Cortex of kidney (tissue), 1 donor: ENCODE measurements at places on chromosomes 13 and 19.

GRCh38 chr19:30783936-30784335, 411.8 kb downstream of the ZNF536 start:
- no peak for DNase-seq

- DNase-seq, result no peak
Observed at GRCh38 chr13:27347211-27347772, 76.7 kb downstream of the RASL11A start.

GRCh38 chr13:50999641-51000040, 90.0 kb downstream of the RNASEH2B start:
- DNase-seq, result no peak

- no peak for DNase-seq
Observed at GRCh38 chr19:31140717-31141116, 208.5 kb downstream of the TSHZ3 start.

DNA sequence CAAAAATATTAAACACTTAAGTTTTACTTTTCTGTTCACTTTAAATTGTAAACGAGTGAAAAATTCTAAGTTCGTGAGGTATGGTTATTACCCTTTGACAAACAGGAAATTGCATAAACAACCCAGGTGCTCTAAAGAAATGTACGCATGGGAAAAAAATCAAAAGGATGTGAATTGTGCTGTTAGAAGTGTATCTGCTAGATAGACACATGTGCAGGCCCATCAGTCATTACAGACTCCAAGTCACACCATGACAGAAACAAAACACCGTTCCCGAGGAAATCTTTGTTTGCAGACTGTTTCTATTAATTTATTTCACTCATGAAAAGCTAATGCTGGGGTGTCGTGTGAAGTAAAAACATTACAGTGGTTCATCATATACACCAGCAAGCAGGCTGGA, 17.0 kb upstream of the DOCK9 start:
- DNase-seq, result no peak

GRCh38 chr13:50171590-50172282, 156.5 kb downstream of the KCNRG start:
- DNase-seq, result no peak

DNA sequence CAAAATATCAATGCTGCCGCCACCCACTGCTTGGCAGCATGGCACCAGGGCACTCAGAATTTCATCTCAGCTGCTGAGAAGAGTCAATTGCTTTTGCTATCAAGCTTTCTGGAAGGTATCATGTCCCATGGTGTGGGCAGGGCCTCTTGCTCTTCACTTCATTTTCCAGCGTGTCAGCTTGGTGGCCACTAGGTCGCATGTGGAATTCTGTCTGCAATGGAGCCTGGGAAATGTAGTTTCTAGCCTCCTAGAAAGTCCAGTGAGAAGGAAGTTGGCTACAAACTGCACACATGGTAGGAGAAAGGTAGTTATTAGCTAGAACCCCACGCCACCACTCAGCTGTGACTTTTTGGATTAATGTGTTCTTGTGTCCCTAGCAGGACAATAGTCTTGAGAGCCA, 105.3 kb downstream of the MYO16 start:
- no peak for DNase-seq

- no peak for DNase-seq
Observed at GRCh38 chr19:18153556-18154134, 682 bp downstream of the PIK3R2 start.

DNA sequence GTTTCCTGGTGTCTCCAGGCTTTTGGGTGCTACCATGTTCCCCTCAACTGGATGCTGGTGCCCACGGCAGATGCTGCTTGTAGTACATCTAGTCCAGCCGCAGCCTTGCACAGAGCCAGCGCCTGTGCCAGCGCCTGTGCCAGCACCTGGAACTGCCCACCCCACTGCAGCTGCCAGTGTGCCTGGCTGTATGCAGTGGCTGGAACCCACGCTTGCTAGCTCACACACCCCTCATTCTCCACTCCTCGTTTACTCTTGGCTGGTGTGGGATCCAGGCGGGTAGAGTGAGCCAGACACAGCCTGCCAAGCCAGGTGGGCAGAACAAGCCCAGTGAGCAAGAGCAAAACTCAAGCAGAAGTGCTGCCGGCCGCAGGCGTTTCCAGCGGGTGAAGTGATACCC, 428.6 kb downstream of the SLITRK1 start:
- no peak for DNase-seq

DNA sequence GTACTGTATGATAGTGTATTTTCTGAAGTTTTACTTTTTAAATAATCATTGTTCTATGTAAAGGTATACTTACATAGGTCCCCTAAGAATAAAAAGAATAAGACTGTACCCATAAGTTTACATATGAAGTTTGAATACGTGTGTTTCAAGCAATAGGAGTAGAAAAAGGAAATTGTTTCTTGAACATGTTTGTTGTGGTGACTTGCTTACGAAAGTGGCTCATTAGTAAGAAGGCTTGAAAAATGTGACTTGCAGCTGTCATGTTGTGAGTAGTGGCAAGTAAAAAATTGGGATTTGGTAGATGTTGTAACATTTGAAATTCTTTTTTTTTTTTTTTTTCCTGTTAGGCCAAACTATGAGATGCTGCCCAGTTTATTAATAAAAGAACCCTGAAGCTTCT, 203.3 kb downstream of the LMO7 start:
- DNase-seq, result no peak

DNA sequence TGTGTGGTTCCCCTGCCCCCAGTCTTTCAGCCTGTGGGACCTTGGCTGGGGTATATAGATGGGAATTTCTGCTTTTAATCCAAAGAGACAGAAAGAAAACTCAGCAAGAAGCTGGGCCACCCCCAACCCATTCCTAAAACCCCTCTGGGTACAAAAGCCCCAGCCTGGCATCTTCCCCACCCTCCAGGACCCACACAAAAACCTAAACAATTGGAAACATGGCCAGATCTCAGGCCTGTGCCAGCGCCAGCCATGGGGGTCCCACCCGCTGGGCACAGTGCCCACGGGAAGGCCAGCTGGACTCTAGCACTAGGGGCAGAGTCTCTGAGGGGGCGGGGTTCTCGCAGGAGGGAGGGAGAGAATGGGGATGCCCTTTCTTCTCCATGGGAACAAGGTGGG, 8.6 kb downstream of the LYL1 start:
- no peak for DNase-seq

- no peak for DNase-seq
Observed at GRCh38 chr13:99691552-99691951, 190.3 kb downstream of the TM9SF2 start.

GRCh38 chr13:105196052-105196451, 1339.4 kb downstream of the EFNB2 start:
- DNase-seq, result no peak

DNA sequence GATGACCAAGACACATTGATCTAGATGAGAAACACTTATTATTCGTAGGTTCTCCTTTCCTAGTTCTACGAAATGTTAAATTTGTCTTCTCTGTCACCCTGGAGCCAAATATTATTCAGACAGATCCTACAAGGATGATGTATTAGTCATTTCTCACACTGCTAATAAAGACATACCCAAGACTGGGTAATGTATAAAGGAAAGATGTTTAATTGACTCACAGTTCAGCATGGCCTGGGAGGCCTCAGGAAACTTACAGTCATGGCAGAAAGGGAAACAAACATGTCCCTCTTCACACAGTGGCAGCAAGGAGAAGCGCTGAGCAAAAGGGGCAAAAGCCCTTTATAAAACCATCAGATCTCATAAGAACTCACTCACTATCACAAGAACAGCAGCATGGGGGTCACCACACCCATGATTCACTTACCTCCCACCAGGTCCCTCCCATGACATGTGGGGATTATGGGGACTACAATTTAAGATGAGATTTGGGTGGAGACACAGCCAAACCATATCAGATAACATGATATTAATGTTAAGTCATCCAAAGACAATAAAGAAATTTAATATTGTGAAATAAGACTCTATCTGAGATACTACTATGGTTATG, 1248.8 kb upstream of the SLC10A2 start:
- no peak for DNase-seq

DNA sequence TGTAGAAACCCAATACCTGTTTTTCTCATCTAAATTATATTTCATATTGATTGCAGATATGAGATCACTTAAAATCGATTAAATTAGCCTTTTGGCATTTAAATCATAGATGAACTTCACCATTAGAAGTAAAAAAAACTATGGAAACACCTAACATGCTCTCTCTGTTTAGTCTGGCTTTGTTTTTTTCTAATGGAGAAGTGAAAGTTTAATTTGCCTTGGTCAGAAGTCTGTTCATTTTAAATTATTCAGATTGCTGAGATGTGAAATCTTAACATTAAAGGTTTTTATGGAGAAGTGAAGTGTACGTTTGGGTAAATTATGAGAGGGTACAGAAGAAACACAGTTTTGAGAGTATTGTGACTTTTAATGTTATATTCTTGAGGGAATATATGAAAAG, 6.7 kb downstream of the SUGT1 start:
- no peak for DNase-seq

GRCh38 chr19:54035215-54036178, 28.2 kb downstream of the VSTM1 start:
- no peak for DNase-seq

DNA sequence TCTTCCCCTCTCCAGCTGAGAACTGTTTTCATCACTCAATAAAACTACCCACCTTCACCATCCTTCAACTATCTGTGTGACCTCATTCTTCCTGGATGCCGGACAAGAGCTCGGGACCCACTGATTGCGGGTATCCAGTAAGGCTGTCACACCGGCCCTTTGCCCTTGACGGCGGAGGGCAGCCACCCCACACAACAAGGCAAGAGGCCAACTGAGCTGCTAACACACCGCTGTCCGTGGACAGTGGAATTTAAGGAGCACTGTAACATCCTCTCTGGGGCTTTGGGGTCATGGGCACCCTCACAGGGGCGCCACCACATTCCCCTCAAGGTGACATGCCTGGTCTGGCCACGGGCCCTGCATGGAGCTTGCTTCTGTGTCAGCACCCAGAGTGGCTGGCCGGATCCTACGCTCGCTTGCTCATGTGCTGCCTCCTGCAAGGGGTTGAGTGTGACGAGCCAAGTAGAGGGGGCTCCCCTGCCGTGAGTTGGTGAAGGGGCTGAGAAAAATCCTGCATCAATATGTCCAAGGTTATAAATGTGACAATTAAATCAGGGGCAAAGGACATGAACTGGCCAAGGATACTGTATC, 31.4 kb downstream of the LHFPL6 start:
- DNase-seq, result no peak
